Stimulated activated CD8-positive, alpha-beta memory T cell treated with anti-CD3 and anti-CD28 coated beads, Interleukin-15, amount 100 ng/mL, for 48 hours (primary cell): ENCODE measurements at places on chromosomes 4 and X.

- DNase-seq = no peak
These were observed 332.3 kb downstream of the ADGRL3 start for GRCh38 chr4:61532336-61533000.

- DNase-seq = no peak
These were observed 7.5 kb downstream of the STIM2 start for GRCh38 chr4:26867914-26868684.

GRCh38 chrX:80984118-80984517, 174.4 kb upstream of the BRWD3 start:
- DNase-seq = no peak

DNA sequence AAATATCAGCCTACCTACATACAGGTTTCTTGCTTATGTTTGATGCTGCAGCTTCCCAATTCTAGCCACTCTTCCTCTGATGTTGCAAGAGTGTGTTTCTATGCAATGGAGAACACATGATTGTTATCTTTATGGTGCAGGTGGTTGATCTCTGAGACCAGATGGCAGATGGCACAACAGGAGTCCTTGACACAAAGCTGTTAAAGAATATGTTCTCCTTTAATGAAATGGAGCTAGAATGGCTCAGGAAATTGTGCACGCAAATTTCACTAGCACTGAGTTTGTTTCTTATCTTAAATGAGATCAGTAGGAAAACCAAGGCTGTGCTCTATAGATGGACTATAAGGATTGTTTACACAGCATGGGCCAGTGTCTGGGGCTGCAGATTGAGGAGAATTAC, 29.9 kb upstream of the TTC29 start:
- DNase-seq = no peak

GRCh38 chr4:27861381-27861787, 1000.7 kb downstream of the STIM2 start:
- no peak for DNase-seq
